Right cardiac atrium (tissue), 5 donors: ENCODE measurements at places on chromosomes 5 and 9.
A peak's percentile ranks its signal among the peaks of the same experiment; 100 is the strongest.

DNA sequence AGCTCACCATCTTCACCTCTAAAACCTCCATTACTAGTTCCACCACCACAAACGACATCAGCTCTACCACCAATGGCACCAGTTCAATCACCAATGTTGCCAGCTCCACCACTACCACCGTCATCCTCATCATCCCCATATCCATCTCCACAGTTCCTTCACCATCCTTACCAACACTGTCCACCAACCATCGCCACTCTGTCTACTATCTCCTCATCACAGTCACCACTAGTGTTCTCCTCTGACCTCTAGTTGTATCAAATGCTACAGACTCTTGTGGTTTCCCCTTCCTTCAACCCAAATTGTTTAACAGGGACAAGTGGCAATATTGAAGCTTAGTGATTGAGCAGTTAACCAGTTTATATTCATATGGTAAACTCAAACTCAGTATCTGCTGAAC is 182.6 kb downstream of the CAAP1 start:
- DNase-seq: no peak

- no peak for DNase-seq
These were observed 9.1 kb downstream of the PDCL start for GRCh38 chr9:122819326-122819725.

GRCh38 chr5:179967489-179967888 is 59.8 kb upstream of the TBC1D9B start:
- DNase-seq: no peak

- no peak for DNase-seq
These were observed 140.8 kb downstream of the PRR16 start for GRCh38 chr5:120604884-120605283.

- peak; percentile 43 for DNase-seq
These were observed 7.8 kb downstream of the NINJ1 start for GRCh38 chr9:93126151-93126781.

- DNase-seq: no peak
These were observed 6.8 kb downstream of the C9orf43 start for GRCh38 chr9:113417370-113417769.

DNA sequence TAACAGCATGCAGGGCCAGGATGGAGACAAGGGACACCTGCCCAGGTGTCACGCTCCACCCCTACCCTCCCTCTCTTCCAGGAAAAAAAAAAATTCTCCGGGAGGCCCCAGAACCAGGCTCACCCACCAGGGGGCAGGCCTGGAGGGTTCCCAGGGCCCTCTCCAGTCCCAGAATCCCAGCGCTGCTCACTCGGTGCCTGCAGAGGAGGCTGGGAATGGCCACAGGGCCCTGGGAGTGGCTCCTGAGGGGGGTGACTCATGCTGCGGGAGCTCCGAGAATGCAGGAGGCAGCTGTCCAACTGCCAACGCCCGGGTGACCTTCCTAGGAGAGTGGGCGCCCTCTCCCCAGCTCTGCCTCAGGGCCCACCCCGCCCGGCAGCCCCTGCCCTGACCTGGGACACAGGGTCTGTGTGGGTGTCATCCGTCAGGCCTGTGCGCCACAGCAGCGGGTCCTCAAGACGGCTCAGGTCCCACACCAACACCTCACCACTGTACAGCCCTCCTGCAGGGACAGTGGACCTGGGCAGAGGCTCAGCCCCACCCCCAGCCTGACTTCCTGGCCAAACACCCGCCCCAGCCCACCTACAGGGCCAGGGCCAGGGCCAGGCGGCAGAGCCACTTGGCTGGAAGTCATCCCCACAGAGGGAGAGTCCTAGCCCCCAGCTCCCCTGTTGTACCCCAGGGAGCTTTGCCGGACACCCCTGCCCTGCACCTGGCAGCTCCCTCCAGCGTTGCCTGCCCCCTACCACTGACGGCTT is 21.2 kb downstream of the DYNC2I2 start:
- peak; percentile 96 for DNase-seq

- DNase-seq: no peak
These were observed 11.3 kb upstream of the P4HA2 start for GRCh38 chr5:132238901-132239500.

DNA sequence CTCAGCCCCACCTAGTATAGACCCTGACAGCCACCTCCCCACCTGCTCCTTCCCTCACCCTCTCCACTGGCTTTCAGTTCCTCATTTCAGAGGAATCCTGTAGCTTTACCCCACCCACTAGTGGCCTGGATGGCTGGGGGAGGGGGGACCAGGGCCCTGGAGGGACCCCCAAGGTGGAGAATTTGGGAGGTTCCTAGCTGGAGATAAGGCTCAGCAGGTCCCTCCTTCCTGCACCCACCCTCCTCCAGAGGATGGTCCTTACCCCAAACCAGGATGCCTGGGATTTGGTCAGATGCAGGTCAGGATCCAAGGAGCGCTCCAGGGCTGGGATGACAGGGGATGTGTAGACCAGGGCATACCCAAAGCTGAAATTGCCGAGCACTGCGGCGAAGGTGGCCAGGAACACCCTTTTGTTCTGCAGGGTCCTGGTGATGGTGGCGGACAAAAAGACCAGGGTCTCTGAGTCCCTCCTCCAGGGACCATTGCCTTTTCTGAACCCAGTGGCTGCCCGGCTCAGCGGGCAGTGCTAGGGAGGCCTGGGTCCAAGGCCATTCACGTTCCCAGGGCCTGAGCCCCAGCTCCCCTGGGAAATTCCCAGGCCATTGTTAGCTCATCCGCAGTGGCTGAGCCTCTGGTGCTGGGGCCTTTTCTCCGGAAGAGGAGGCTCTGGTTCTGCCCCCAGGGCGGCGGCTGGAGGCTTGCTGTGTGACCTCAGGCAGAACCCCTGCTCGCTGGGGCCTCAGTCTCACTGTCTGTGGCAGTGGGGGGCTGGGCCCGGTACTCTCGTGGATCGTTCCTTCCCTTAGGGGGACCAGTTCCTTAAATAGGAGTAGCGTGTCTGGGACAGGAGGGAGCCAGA is 678 bp downstream of the SLC2A6 start:
- DNase-seq: peak; percentile 66

DNA sequence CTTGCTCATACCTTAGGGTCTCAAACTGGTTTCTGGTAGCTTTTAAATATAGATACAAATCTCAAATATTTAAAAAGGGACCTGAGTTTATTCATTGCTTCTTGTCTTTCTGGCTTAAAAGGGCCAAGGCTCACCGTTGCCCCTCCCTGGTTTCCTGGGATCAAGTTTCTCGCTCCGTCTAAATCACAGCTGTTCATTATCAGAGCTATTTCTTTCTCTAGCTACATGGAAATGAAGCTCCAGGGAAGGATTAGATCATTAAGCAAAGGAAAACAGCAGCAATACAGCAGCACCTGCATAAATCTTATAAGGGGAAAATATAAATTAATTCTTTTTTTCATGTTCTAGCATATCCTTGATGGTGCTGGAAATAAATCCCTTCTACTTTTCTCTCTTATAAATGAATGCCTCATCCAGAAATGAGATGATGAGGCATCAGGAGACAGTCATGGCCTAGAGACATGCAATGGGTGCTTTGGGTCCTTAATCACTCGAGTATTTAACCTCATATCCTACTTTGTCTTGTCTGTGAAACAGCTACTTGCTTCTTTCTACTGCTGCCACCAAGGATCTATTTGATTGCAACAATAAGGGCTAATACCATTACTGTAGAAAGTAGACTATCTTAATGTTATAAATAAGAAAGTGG is 320.1 kb downstream of the TRPM3 start:
- DNase-seq: no peak

DNA sequence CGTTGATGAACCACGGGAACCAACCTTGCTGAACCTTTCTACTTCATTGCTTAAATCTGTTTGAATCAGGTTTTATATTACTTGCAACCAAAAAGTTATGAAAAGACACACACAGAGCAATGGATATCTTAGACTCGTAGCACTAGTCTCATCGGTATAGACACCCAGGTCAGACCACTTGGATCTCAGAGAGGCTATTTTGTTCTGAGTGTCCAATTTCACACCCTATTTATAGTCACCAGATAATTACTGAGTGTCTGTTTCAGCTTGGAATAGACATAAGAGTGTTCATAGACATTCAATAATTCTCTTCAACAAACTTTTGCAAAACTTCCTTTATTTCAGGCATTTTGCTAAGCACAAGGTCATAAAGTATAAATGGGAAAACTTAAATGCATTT is 145.4 kb upstream of the EGFLAM start:
- no peak for DNase-seq

GRCh38 chr5:125411071-125411743 is 664.8 kb upstream of the ZNF608 start:
- no peak for DNase-seq

- peak; percentile 73 for DNase-seq
These were observed 170.8 kb upstream of the MSX2 start for GRCh38 chr5:174553556-174553955.

DNA sequence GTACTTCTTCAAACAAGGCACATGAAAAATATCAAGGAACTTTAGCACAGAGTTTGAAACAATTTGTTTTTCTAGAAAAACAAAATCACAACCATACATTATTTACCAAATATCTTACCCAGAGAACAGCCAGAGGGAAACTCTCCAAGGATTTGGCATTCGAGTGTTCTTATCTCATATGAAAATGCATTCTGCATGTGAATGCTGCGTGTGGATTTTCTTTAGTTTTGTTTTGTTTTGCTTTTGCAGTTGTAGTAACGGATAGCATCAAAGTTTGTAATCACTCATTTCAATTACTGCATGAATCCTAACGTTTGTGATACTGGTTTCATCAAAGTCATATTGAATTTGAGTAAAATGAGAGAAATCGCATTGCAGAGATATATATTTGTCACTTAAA is 28.0 kb downstream of the ADAMTSL1 start:
- DNase-seq: no peak

DNA sequence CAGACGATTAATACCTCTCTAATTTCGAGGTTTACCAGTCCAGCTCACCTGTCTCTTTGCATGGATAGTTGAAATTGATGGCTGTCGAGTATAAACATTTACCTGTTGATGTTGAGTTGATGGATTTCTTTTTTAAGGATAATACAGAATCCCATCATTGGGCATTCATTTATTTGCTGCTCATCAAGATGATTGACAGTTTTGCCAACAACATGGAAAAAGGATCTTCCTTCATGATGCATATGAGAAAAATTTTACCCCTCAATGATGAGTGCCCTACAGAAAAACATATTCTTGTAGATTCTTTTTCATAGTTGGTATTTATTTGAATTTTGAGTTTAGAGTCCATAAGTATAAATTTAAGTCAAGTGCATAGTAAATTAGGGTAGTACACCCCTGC is 59.2 kb downstream of the ZCCHC7 start:
- no peak for DNase-seq

DNA sequence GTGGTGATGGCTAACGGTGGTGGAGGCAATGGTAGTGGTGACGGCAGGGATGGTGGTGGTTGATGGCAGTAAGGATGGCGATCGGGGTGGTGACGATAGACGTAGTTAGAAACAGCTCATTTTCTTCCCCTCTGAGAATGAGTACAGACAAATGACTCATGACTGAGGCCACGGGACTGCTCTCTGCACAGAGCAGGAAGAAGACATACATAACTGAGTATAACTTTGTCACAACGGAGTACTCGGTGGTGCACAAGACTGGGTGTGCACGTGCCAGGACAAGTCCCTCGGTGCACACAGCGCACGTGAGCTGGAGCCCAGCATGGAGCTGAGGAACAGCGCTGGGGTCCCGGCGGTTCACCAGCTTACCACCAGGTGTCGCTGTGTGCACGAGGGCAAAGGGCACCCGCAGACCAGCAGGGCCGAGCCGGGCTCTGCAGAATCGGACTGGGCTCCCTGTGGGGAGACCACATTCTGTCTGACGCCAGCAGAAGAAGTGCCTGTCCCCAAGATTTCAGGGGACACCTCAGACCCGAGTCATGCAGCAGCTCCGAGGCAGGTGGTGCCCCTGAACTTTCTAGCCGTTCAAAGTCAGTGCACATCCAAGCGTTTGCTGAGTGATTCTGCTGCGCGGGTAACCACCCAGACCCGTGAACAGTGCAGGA is 188.6 kb downstream of the FSTL4 start:
- DNase-seq: peak; percentile 90

GRCh38 chr9:78298046-78298765 is 1.3 kb downstream of the PSAT1 start:
- no peak for DNase-seq

GRCh38 chr9:124442379-124442778 is 7.9 kb upstream of the ADGRD2 start:
- no peak for DNase-seq

DNA sequence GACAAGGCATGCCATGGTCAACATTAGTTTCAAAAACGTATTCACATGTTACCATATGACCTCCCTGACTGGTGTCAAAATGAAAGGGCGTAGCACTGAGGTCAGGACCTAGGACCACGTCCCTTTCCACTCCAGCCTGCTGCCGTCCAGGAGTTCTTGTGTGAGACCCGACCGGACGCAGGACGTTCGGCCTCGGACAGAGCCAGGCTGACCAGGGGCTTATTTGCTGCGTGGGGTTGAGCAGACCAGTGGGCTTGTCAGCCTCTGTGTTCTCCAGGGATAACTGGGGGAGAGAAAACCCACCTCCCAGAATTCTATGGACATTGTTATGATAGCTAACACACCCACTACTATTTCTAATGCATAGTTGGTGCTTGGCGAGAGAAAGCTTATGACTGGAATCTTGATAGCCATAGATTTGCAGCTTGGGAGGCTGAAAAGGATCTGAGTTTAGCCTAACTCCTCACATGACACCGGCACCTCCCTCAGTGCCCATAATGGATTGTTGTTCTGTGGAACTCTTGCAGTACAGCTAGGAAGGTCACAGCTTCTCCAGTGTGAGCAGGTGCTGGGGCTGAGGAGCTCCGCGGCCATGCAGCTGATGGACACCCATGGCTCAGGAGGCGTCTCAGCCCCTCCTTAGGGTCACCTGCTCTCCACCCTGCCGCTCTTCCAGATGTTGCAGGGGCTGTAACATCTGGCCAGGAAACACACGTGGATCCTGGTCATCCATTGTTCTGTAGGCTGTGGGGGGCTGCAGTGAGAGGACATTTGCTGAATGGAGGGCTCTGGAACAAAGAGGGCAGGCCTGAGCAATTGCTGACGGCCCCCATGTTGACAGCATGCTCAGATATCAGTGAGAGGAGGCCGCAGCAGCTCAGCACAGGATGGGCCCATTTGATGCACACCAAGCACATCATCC is 368.4 kb downstream of the IRX2 start:
- DNase-seq: no peak

DNA sequence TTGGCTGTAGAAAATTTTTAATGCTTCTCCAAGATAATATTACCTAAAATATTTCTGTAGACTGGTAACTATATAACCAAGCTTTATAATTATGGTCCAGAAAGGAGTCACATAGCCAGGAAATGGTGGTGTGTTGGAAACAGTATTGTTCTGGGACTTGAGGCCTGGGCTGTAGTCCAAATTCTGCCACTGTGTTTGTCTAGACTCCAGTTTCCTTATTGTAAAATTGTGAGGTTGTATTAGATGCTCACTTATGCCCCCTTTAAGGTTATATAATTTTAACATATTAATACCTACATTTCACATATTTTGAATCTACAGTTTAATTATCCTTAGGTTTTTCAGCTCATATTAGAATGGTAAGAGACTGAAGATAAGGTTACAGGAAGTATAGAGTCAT is 42.4 kb downstream of the STX17 start:
- DNase-seq: no peak

- no peak for DNase-seq
These were observed 1084.4 kb upstream of the WWC1 start for GRCh38 chr5:167207081-167207480.
